RWPE2 (cell line): ENCODE measurements at places on chromosomes 13 and 19.

GRCh38 chr19:42121036-42121621 lies 11.1 kb downstream of the POU2F2 start:
- H3K27me3 ChIP-seq: no peaks in the 10 kb centered on the region

DNA sequence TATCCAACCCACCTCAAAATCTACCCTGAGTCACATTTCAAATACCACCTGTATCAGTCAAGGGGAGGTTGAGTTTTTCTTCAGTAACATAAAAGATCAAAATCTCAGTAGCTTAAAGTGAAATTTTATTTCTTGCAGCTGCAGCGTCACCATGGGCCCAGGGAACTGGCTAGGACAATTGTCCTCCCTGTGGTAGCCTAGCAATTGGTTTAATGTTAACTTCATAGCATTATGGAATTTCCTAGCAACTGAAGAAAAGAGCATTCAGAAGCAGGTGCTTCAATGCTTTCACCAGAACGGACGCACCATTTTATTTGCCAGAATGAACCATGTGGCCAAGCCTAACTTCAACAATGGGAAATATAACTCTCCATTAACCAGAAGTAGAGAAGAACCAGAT lies 359.3 kb upstream of the TSHZ3 start:
- no peaks in the 10 kb centered on the region for H3K4me1 ChIP-seq
- no peaks in the 10 kb centered on the region for H3K36me3 ChIP-seq
- no peak for DNase-seq
- H3K4me3 ChIP-seq: no peak overlapping the region

- no peaks in the 10 kb centered on the region for H3K36me3 ChIP-seq
- H3K27ac ChIP-seq: no peak overlapping the region
- DNase-seq: no peak
Observed at GRCh38 chr13:110812869-110813645, 99.6 kb downstream of the ING1 start.

GRCh38 chr13:42388326-42388725 lies 116.4 kb downstream of the AKAP11 start:
- no peaks in the 10 kb centered on the region for H3K4me1 ChIP-seq
- H3K27ac ChIP-seq: no peak overlapping the region
- DNase-seq: no peak
- no peak overlapping the region for H3K4me3 ChIP-seq
- H3K27me3 ChIP-seq: no peaks in the 10 kb centered on the region

DNA sequence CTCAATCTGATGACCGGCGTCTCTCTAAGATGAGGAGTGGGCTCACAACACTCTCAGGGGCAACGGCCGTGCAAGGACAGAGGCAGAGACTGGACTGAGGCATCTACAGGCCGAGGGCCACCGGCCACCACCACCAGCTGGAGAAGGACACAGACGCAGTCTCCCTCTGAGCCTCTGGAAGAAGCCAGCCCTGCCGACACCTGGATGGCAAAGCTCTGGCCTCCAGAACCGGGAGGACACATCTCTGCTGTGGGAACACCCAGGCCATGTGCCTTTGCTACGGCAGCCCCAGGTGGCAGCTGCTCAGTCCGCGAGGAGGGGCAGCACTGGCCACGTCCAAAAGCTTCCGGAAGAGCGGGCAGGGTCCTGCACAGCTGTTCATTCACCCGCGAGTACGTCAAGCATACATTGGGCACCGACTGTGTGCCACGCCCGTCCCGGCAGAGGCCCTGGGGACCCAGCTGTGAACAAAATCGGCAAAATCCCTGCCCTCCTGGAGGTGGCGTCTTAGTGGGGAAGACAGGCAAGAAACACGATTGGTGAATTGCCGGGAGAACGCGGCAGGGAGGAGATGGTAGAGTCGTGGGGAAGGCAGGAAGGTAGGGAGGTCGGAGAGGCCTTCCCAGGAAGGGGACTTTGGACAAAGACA lies 17.1 kb downstream of the C2CD4C start:
- H3K27ac ChIP-seq: no peak overlapping the region
- peaks cover 4% of the 10 kb centered on the region for H3K4me1 ChIP-seq
- H3K4me3 ChIP-seq: no peak overlapping the region
- no peak for DNase-seq

DNA sequence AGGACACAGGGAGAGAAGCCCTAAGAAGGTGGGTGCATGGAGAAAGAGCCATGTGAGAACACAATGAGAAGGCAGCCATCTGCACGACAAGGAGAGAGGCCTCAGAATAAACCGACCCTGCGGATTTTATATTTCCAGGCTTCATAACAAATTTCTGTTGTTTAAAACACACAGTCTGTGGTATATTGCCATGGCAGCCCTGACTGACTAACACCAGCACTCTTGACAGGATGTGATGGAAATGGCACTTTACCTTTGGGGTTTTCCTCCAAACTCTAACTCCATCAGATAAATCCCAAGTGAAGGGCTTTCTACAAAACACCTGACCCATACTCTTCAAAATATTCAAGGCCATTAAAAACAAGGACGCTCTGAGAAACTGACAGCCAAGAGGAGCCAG lies 13.2 kb upstream of the MED4 start:
- no peak for DNase-seq
- H3K27me3 ChIP-seq: no peaks in the 10 kb centered on the region
- H3K4me1 ChIP-seq: no peaks in the 10 kb centered on the region
- no peak overlapping the region for H3K4me3 ChIP-seq
- H3K36me3 ChIP-seq: no peaks in the 10 kb centered on the region

GRCh38 chr19:40576151-40576584 lies 505 bp upstream of the SHKBP1 start:
- peak overlapping the region; percentile 91 for H3K4me3 ChIP-seq
- no peaks in the 10 kb centered on the region for H3K4me1 ChIP-seq
- H3K27ac ChIP-seq: no peak overlapping the region
- peaks cover 21% of the 10 kb centered on the region for H3K36me3 ChIP-seq

GRCh38 chr13:114279758-114280355 lies 1.5 kb upstream of the UPF3A start:
- H3K27me3 ChIP-seq: no peaks in the 10 kb centered on the region
- H3K4me3 ChIP-seq: no peak overlapping the region
- H3K36me3 ChIP-seq: peaks cover 40% of the 10 kb centered on the region
- H3K27ac ChIP-seq: peak overlapping the region; percentile 84
- DNase-seq: no peak

DNA sequence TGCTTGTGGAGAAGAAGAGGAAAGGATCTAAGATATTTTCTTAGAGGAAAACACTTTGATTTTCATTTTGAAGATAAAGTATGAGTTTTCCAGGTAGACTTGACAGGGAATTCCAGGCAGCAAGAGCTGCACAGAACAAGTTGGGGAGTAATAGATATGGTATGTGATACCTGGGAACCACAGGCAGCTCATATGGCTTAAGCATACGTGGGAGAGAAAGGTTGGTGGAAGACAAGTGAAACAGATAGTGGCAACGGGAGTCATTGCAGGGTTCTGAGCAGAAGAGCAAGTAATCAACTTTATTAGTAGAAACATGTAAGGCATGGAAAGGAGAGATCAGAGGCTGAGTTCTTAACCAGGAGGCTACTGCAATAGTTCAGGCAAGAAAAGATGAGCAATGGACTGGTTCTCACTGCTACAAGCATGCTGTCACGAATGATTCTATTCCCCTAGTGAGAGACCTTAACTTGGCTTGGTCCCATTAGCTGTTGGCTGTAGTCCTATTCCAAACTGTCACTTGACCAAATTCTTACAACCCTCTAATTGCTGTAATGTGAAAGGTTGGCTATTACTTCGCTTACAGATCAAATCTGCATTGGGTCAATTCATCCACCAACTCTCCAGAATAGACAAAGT lies 217.9 kb downstream of the VWA8 start:
- H3K4me3 ChIP-seq: no peak overlapping the region
- H3K27me3 ChIP-seq: no peaks in the 10 kb centered on the region
- H3K4me1 ChIP-seq: no peaks in the 10 kb centered on the region
- H3K36me3 ChIP-seq: no peaks in the 10 kb centered on the region

DNA sequence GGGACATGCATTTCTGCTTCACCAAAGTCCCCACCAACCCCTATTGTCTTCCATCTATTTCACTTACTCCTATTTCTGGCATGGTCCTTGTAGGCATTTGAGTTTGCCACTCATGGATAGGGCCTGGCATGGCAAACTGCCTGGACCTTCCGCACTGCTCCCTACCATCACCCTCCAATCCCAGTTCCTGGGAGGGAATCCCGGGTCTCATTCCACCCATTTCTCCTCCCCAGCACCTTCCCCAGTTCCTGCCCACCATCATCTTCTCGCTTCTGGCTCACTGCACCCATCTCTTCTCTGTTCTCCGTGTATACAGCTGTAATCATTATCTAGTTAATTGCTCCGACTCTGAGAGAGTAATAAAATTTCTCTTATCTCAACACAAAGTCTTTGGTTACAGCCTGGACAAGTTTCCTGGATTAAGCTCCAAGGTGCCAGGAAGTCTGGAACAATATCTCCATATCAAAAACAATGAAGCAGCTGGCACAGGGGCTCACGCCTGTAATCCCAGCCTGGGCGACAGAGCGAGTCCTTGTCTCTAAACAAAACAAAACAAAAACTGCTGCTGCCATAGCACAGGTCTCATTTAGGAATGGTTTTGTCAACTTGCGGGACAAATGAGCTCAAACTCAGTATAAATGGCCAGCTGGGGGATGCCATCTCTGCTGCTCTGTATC lies 17.0 kb upstream of the COX7A1 start:
- H3K4me3 ChIP-seq: no peak overlapping the region
- H3K36me3 ChIP-seq: peaks cover 5% of the 10 kb centered on the region; the same call in 1 of the 2 replicates
- H3K4me1 ChIP-seq: no peaks in the 10 kb centered on the region
- H3K27me3 ChIP-seq: no peaks in the 10 kb centered on the region

GRCh38 chr19:38355728-38356725 lies 18.3 kb upstream of the PSMD8 start:
- H3K27ac ChIP-seq: no peak overlapping the region
- no peaks in the 10 kb centered on the region for H3K4me1 ChIP-seq
- H3K36me3 ChIP-seq: no peaks in the 10 kb centered on the region
- H3K27me3 ChIP-seq: peaks cover 29% of the 10 kb centered on the region
- H3K4me3 ChIP-seq: no peak overlapping the region

GRCh38 chr13:114107686-114108081 lies 24.7 kb downstream of the RASA3 start:
- no peaks in the 10 kb centered on the region for H3K4me1 ChIP-seq
- no peak overlapping the region for H3K27ac ChIP-seq
- H3K27me3 ChIP-seq: no peaks in the 10 kb centered on the region
- no peak overlapping the region for H3K4me3 ChIP-seq

- H3K36me3 ChIP-seq: no peaks in the 10 kb centered on the region
- H3K27me3 ChIP-seq: no peaks in the 10 kb centered on the region
- no peak overlapping the region for H3K4me3 ChIP-seq
- no peak for DNase-seq
- no peaks in the 10 kb centered on the region for H3K4me1 ChIP-seq
Observed at GRCh38 chr13:56755181-56755935, 385.4 kb upstream of the PRR20A start.

GRCh38 chr13:102240110-102240509 lies 161.7 kb downstream of the FGF14 start:
- peaks cover 11% of the 10 kb centered on the region for H3K4me1 ChIP-seq
- H3K36me3 ChIP-seq: no peaks in the 10 kb centered on the region
- DNase-seq: no peak

DNA sequence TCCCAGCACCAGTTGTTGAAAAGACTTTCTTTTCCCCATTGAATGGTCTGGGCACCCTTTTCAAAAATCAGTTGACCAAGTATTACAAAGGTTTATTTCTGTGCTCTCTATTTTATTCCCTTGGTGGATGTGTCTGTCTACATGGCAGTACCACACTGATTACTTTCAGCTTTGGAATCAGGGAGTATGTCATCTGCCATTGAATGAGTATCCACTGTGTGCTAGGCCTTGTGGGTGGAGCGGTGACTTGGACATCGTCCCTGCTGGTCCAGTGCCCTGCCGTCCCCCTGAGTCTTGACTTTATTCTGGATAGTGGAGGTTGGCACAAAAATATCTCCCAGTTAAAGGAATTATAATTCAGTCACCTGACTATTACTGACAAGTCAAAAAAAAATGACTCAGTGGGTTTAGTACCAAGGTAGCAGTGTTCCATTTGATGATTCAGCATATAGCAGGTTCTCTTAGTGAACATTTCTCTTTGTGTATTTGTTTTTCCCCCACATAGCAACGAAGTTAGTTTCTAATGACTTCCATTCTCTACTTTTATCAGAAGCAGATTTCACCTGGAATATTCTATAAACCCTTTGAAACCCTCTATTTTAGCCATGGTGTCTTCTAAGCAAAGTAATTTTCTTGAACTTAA lies 3.9 kb downstream of the UPF3A start:
- H3K27me3 ChIP-seq: no peaks in the 10 kb centered on the region
- peaks cover 56% of the 10 kb centered on the region for H3K36me3 ChIP-seq
- H3K4me1 ChIP-seq: peaks cover 18% of the 10 kb centered on the region
- no peak overlapping the region for H3K27ac ChIP-seq

DNA sequence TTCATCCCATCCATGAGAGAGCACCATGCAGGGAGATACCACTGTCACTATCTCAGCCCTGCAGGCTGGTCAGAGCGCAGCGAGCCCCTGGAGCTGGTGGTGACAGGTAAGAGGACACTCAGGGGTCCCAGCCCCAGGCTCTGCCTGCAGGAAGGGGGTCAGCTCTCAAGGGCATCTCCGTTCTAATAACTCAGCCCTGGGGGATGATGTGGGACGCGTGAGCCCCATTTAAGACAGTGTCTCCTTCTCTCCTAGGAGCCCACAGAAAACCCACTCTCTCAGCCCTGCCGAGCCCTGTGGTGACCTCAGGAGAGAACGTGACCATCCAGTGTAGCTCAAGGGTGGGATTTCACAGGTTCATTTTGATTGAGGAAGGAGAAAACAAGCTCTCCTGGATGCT lies 15.5 kb upstream of the KIR3DL3 start:
- no peak overlapping the region for H3K27ac ChIP-seq
- H3K27me3 ChIP-seq: no peaks in the 10 kb centered on the region
- no peaks in the 10 kb centered on the region for H3K36me3 ChIP-seq
- no peaks in the 10 kb centered on the region for H3K4me1 ChIP-seq
- DNase-seq: no peak

GRCh38 chr19:35260694-35261304 lies 8.0 kb upstream of the USF2 start:
- H3K27ac ChIP-seq: no peak overlapping the region
- H3K4me3 ChIP-seq: no peak overlapping the region
- no peak for DNase-seq
- H3K36me3 ChIP-seq: peaks cover 53% of the 10 kb centered on the region
- no peaks in the 10 kb centered on the region for H3K4me1 ChIP-seq

GRCh38 chr19:6105444-6105843 lies 4.9 kb downstream of the RFX2 start:
- H3K27me3 ChIP-seq: no peaks in the 10 kb centered on the region
- H3K36me3 ChIP-seq: no peaks in the 10 kb centered on the region
- H3K4me1 ChIP-seq: peaks cover 48% of the 10 kb centered on the region
- peak overlapping the region; percentile 95 for H3K27ac ChIP-seq
- no peak for DNase-seq
- no peak overlapping the region for H3K4me3 ChIP-seq

GRCh38 chr19:28999724-29000433 lies 213.1 kb downstream of the UQCRFS1 start:
- H3K4me1 ChIP-seq: no peaks in the 10 kb centered on the region
- H3K27ac ChIP-seq: no peak overlapping the region
- H3K27me3 ChIP-seq: no peaks in the 10 kb centered on the region
- no peaks in the 10 kb centered on the region for H3K36me3 ChIP-seq
